H9 (cell line): ENCODE measurements at places on chromosomes 13 and 19. TPM values are rescaled to one million over a fixed set of nuclear protein-coding genes. Genes with fewer than 3 reads are reported as not detected.

DNA sequence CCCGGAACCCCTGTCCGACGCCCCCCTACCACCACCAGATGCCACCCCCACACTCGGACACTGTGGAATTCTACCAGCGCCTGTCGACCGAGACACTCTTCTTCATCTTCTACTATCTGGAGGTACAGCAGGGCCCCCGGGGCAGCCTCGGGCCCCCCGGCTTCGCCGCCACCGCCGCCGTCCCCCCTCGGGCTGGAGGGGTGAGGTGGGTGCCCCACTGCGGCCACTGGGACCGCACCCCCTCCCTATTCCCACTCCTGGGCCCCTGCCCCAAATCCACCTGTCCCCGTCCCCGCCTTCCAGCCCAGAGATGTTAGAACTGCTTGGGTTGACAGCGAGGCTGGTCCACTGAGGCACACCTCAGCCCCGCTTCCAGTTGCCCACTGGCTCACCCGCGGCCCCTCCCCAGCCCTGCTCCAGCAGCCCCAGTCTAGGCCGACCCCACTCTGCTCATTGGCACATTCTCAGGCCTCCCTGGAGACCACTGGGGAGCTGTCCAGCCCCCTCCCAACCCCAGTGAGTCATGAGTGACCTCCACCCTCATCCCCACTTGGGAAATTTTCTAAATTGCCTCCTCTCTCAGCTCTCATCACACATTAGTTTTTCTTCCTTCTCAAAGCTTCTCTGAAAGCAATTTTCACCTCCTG, 6.5 kb downstream of the LENG1 start:
- no peak for DNase-seq

- no peak for DNase-seq
These were observed 18.3 kb upstream of the CACNG8 start for GRCh38 chr19:53944416-53944815.

The SPPL2B gene
- total RNA-seq = 69.4 and 73.7 TPM in 2 replicates

DNA sequence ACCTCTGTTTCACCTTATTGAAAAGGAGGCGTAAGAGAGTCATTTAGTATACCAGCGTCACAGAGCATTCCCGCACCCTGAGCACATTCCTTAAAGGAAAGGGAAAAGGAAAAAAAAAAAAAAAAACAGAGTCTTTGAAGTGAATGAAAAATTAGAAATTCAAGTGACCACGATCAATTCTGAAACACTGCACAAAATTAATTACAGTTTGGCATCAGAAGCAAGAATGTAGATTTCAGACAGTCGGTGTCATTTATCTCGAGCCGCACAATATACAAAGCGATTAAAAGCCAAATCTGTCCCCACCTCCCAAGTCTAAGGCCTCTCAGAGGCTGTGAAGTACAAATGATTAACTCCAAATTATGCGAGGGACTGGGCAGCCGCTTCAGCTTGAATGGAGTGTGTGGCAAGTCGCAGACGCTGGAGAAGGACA, 173.7 kb upstream of the ZNF507 start:
- DNase-seq = no peak

The LGI4 gene
- total RNA-seq = 2.6 and 3.2 TPM in 2 replicates

- no peak for DNase-seq
These were observed 1253.2 kb upstream of the PRR20A start for GRCh38 chr13:55887561-55887960.

- DNase-seq = no peak
These were observed at the start of gene KCNN4 for GRCh38 chr19:43780706-43781525. Gene KCNN4 (minus strand): TSS chr19:43780973. CDS start chr19:43780861, 112 bp downstream.

GRCh38 chr13:98217597-98217996, 40.5 kb upstream of the RNF113B start:
- DNase-seq = no peak

DNA sequence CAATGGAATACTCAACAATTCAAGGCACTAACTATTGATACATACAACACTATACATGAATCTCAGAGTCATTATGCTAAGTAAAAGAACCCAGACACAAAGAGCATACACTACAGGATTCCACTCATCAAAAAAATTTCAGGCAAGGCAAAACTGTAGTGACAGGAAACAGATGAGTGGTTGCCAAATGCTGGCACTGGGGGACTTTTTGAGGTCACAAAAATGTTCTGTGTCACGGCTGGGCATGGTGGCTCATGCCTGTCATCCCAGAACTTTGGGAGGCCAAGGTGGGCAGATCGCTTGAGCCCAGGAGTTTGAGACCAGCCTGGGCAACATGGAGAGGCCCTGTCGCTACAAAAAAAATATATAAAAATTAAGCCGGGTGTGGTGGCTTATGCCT, 129.4 kb downstream of the KL start:
- DNase-seq = no peak

GRCh38 chr19:3210347-3211017, 14.0 kb upstream of the CELF5 start:
- peak; percentile 82 for DNase-seq

- DNase-seq = no peak
These were observed 46.3 kb downstream of the NBEA start for GRCh38 chr13:34988330-34988791.
